ENCODE measurements at places on chromosomes 6 and 20.
A peak's percentile ranks its signal among the peaks of the same experiment; 100 is the strongest.

- no peak for DNase-seq
Observed at GRCh38 chr6:170152124-170152926, 138.6 kb downstream of the DLL1 start.

GRCh38 chr20:23162887-23163286 lies 76.8 kb upstream of the CD93 start:
- no peak for DNase-seq

- DNase-seq: no peak
Observed at GRCh38 chr20:47847884-47848485, 62.7 kb upstream of the SULF2 start.

GRCh38 chr6:26539071-26539615 lies 977 bp downstream of the HMGN4 start:
- no peak for DNase-seq

DNA sequence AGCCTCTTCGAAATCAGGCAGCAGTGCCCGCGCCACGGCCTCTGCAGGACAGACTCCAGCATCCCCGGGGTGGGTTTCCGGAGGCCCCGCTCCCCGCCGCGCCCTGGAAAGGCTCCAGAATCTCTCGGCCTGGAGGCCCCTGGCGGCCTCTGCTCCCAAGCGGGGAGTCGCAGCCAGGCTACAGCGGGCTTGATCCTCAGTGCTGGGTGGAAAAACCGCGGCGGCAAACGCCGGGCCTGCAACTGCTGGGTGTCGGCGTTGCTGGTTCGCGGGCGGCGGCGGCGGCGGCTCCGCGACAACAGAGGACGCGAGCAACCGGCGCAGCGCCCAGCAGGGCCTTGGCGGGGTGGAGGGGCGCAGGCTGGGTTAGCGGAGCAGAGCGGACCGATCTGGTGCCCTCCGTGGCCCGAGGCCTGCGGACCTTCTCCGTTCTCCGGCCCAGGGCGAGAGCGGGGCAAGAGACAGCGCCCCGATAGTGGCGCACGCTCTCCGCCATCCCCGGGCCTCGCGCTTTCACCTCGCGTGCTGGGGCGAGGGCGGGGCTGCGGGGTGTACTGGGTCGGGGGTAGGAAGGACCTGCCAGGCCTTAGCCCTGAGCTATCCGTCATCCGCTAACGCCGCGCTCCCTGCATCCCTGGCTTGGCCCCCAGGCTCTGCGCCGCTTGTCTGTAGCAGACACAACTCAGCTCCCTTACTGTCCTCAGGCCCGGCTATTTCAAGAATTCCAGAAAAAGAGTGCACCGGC lies 3.4 kb upstream of the ZNF292 start:
- peak; percentile 61 for DNase-seq

GRCh38 chr6:34671801-34672656 lies 24.5 kb downstream of the ILRUN start:
- DNase-seq: no peak

GRCh38 chr20:53631909-53632662 lies 38.4 kb upstream of the ZNF217 start:
- DNase-seq: no peak

DNA sequence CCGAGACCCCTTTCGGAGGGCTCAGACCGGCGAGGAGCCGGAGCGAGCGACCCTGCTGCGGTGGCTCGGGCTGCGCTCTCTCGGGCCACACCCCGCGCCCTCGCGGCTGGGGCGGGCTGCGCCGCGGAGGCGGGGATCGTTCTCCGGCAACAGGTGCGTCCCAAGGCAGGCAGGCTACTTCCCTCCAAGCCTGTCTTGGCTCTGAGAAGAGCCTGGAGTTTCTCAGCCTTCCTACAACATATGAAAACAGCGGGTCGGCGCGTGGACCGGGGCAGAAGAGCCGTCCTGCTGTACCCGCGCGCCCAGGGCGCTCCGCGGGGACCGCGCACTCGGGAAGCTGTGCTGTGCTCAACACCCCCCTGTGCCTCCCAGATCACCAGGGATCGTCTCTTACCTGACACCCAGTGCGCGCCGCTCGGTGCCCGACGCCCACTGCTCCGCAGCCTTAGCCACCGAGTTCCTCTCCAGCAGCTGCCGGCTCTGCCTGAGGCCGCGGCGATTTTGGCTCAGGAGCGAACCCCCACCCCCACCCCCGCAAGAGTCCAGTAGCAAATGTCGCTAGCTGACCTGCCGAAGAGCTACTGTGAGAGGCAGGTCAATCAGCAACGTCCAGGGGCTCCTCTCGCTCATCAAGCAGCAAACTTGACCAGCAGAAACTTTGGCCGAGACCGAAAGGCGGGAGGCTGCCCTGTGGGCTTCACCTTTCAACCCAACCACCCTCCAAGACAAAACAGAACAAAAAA lies 3.7 kb upstream of the OLIG3 start:
- DNase-seq: no peak

DNA sequence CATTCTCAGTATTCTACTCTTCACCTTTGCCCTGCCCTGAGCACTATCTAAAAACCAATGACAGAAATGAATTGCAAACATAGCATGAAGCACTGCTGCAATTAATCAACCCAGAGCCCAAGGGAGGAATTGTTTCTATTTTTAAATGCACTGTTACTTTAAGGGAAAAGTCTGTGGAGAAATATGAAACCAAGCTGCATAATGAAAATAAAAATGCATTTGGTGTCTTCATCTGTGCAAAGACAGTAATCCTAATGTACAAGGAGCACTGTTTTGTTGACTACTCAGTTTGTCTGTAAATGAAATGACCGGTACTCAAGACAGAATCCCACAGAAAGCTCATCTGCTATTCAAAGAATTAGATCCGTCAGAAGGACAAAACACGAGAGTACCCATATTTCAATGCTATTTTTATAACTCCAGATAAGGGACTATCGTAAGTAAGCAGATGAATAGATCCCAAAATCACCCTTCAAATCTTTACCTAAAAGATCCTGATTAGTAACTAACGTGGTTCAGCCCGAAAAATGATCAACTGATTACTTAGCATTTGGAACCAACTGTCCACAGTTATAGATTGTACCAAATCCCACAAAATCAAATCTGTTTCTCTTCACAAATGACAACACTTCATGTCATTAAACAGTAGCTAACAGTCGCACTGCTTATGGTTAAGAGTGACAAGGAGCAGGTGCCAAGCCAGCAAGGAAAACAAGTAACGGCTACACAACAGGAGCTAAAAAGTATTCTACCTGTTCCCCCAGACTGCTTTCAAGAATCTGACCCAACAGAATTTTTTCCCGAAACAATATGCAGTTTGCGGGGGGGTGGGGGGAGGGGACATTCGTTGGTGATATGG lies 2.4 kb downstream of the KIF13A start:
- DNase-seq: no peak

DNA sequence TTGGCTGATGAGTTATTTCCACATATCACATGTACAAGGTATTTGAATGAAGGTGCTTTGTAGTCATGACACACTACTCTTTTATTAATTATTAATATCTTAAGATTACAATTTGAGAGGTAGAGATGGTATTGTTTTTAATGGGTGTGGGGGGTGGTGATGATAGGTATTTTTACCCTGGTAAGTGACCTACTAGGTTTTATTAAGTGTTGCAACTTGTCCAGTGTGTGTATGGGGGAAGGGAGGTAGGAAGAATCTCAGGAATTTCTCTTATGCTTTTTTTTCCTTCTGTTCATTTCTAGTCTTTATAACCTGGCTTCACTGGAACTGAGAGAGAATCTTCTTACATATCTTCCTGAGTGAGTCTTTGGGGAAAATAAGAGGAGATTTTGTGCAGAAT lies 101.4 kb downstream of the LRRC1 start:
- DNase-seq: peak; percentile 19

DNA sequence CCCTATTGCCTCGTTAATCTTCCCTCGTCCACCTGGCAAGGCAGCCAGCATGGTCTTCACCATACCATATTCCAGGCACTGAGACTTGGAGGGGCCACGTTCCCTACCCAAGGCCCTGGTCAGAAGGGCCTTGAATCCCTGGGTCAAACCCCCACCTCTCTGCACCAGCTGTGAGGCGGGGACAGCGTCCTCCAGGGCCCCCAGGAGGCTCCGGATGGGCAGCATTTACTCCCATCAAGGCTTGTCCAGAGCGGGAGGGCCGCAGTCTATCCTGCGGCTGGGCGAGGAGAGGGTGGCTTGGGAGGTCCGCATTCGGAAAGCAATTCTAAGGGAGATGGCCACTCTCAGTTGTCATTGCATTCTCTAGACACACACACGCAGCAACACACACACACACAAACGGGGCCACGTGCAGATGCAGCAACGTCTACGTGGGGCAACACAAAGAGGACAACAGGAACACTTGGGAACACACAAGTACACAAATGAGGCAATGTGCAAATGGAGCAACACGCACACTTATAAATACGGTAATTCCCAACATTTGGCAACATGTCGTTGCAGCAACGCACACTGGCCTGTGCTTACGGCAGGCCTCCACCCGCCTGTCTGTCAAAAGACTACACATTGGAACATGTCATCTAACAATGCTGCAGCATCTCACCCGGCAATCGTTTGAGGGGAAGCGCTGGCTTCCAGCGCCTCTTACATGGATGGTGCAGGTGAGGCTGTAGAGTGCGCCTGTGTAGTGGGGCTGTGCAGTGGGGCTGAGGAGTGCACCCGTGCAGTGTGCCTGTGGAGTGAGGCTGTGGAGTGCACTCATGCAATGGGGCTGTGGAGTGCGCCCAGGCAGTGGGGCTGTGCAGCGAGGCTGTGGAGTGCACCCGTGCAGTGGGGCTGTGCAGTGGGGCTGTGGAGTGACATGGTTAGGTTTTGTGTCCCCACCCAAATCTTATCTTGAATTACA lies 12.9 kb upstream of the NTSR1 start:
- no peak for DNase-seq

DNA sequence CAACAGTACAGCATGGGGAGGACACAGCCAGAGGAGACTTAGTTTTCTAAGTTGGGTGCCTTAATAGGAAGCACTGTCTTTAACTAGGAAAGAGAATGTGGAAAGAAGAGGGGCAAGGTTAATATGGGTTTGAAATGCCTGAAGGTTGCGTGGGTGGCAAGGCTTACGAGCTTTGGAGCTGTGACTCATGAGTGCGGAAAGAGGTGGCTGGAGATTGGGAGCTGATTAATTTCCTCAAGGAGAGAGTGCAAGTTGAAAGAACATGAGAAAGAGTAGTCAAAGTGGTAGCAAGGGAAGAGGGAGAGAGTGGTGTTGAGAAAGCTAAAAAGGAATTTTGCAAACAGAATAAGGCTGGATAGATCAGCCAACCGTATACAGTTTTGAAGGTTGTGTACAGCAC lies 315.1 kb upstream of the PRND start:
- DNase-seq: no peak

GRCh38 chr20:52682237-52682636 lies 289.9 kb upstream of the TSHZ2 start:
- no peak for DNase-seq

DNA sequence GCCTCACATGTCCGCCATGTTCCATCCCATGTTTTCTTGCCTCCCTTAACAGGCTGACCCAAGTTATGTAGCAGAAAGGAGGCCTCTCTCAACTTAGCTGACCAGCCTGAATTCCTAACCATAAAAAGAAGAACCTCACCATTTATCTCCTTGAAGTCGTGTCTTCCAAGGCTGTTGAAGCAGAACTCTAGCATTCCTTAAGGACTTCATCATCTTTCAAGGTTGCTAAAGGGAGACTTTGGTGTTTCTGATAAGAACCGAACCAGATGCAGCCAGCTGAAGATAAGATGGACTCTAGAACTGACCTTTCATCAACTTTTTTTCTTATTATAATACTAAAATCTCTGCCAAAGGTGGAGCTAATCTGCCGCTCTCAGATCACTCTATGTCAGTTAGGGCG lies 571.7 kb upstream of the SLC35B3 start:
- DNase-seq: no peak

DNA sequence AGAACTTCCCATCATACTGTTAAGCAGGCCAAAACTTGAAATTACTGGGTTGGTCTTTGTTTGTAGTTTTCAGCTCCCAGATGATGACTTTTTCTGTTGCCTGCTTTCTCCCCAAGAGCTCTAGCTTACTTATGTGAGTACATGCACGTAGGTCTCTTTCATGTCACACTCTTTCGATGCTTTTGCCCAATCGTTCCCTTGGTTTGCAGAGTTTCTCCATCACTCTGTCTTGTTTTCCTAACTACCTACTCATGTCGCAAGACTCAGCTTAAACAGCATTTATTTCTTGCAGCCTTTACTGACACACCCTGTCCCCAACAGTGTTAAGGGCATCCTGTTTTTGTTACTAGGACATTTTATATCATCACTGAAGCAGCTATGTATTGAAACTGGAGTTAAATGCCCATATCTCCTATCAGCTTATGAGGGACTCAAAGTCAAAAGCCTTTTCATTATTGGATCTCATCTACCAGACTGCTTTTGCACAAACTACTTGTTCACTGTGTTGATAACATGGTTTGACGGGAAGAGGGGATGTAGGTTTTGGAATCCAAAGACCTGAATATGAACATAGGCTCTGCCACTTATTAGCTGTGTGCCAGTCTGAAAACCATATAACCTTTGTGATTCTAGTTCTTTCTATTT lies 2.9 kb downstream of the ARG1 start:
- no peak for DNase-seq

- no peak for DNase-seq
Observed at GRCh38 chr6:55449225-55449624, 122.0 kb downstream of the GFRAL start.

GRCh38 chr6:128172752-128173682 lies 272.2 kb upstream of the THEMIS start:
- no peak for DNase-seq

- DNase-seq: no peak
Observed at GRCh38 chr20:64065062-64065973, 2.3 kb downstream of the TCEA2 start.

- DNase-seq: no peak
Observed at GRCh38 chr6:134077301-134077700, 24.9 kb upstream of the SLC2A12 start.

DNA sequence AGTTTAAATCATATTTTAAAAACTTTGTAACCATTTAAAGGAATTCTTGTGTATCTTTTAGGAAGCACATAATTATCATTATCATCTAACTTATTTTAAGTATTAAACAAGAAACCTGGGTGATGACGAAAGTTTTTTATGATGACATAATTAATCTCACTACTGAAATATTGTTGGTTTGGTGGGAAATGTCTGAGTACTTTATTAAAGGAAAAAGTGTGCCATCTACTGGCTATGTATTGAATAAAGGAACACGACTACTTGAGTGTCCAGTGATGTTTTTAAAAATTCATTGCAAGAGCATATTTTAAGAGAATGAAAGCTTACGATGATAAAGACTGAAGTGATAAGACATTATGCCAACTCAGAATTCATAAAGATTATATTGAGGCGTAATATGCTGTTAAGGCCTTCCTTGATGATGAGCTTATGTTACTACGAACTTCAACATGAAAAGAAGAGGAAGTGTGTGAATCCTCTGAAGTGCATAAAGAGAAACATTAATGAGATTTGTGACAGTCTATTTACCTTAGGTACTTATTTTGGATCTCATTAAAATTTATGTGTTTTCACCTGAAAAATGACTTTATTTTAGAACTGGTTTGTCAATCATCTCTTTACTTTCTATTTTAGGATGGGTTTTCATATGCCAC lies 12.0 kb upstream of the TRMT11 start:
- no peak for DNase-seq
